ENCODE measurements at places on chromosomes 4 and X. TPM values are rescaled to one million over a fixed set of nuclear protein-coding genes. Genes with fewer than 3 reads are reported as not detected.

- peak; percentile 26 for DNase-seq
Observed at GRCh38 chrX:147850875-147851274, 60.8 kb upstream of the FMR1 start.

GRCh38 chr4:113499696-113500095, 261.8 kb downstream of the CAMK2D start:
- DNase-seq = no peak

The BST1 gene
- total RNA-seq = 10.2 TPM

The NSG1 gene
- not detected for total RNA-seq

The KCNIP4 gene
- not detected for total RNA-seq

DNA sequence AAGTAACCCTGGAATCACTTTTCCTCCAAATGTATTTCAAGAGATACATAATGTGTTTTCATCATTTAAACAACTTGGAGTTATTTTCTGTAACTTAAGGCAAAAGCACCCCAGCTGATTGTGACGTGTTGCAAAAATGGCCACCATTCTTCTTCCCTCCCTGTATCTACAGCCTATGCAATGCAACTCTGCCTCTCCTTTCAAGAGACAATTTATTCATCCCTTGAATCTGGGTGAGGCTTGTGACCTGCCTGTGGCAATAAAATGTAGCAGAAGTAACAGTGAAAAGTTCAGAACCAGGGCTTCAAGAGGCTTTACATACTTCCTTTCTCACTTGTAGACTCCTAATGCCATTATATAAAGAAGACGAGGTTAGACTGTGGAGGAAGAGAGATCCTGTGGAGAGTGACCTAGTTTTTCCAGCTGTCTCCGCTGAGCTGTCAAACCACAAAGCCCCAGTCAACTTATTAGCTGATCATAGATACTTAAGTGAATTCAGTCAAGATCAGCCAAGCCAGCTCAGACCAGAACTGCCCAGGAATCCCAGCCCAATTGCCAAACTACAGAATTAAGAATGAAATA, 81.0 kb upstream of the KLF3 start:
- DNase-seq = no peak

- peak; percentile 51 for DNase-seq
Observed at GRCh38 chr4:144399927-144400326, 246.0 kb upstream of the HHIP start.

DNA sequence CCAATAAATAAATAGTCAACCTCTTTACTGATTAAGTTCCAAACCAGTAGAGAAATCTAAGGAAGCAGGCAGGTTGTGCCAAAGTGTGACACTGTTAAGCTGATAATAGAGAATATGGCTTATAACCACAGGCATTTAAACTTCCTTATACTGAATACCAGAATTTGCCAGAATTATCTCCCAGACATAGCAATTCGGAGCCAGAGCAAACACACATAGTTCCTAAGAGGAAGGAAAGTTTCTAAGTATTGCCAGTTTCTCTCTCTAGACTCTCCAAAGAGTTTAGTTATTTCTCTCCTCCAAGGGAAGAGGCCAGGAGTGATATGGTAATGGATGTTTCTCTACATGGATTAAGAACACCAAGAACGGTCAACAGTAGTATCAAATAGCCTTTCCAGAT, 191.7 kb upstream of the CPEB2 start:
- DNase-seq = no peak

The DGAT2L6 gene
- not detected for total RNA-seq

- no peak for DNase-seq
Observed at GRCh38 chrX:124726881-124727280, 380.5 kb downstream of the SH2D1A start.

All from NCI-H460 (cell line).